Pancreas (tissue), 10 donors: ENCODE measurements at places on chromosomes 6 and 20.
A peak's percentile ranks its signal among the peaks of the same experiment; 100 is the strongest.

- H3K4me1 ChIP-seq = no peaks in the 10 kb centered on the region
- no peak overlapping the region for H3K27ac ChIP-seq
- no peaks in the 10 kb centered on the region for H3K36me3 ChIP-seq
- no peak overlapping the region for H3K4me3 ChIP-seq
These were observed 421.8 kb upstream of the JARID2 start for GRCh38 chr6:14824060-14824459.

DNA sequence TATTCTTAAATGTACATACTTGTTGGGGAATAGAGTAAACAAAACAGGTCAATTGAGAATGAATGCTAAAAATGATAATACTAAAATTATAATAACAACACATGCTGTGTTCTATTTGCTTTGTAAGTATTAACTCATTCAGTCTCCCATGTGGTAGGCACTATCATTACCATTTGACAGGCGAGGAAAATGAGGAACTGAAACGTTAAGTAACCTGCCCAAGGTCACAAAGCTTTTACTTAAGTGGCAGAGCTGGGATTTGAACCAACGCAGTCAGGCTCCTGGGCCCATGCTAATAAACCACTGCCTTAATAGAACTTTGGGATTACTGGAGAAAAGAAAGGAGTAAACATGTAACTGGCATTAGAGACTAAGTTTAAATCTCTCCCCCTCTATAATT lies 3.8 kb downstream of the NSFL1C start:
- H3K36me3 ChIP-seq = peaks cover 10% of the 10 kb centered on the region
- H3K27me3 ChIP-seq = no peaks in the 10 kb centered on the region
- no peak overlapping the region for H3K4me3 ChIP-seq
- DNase-seq = no peak

GRCh38 chr6:34917626-34918285 lies 28.7 kb downstream of the ANKS1A start:
- H3K27ac ChIP-seq = no peak overlapping the region
- H3K36me3 ChIP-seq = no peaks in the 10 kb centered on the region
- no peaks in the 10 kb centered on the region for H3K4me1 ChIP-seq

- no peak for DNase-seq
- no peaks in the 10 kb centered on the region for H3K36me3 ChIP-seq
- no peak overlapping the region for H3K27ac ChIP-seq
- no peaks in the 10 kb centered on the region for H3K27me3 ChIP-seq
- no peak overlapping the region for H3K4me3 ChIP-seq
- H3K4me1 ChIP-seq = no peaks in the 10 kb centered on the region
These were observed 165.8 kb downstream of the CD24 start for GRCh38 chr6:106808758-106809157.

GRCh38 chr20:53609491-53610445 lies 16.1 kb upstream of the ZNF217 start:
- DNase-seq = no peak
- peak overlapping the region; percentile 2 for H3K27ac ChIP-seq
- no peak overlapping the region for H3K4me3 ChIP-seq
- H3K36me3 ChIP-seq = no peaks in the 10 kb centered on the region
- H3K27me3 ChIP-seq = no peaks in the 10 kb centered on the region

DNA sequence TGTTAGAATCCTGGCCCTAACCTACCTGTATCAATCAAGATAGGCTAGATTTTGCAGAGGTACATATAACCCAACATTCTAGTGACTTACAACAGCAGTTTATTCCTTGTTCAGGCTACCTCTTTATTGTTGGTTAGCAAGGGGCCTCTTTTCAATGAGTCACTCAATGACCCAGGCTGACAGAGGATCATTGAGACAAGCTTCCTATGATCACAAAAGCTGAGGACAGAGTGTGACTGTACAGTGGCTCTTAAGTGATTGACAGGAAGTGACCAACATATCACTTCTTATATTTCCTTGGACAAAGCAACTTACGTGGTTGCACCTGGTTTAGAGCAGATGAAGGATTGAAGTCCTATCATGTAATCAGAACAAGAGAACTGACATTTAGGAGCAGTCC lies 740.9 kb downstream of the FRK start:
- H3K27me3 ChIP-seq = no peaks in the 10 kb centered on the region
- no peak overlapping the region for H3K4me3 ChIP-seq
- no peak overlapping the region for H3K27ac ChIP-seq
- no peaks in the 10 kb centered on the region for H3K36me3 ChIP-seq

GRCh38 chr20:57426831-57427230 lies 35.6 kb downstream of the RBM38 start:
- no peaks in the 10 kb centered on the region for H3K4me1 ChIP-seq
- H3K27ac ChIP-seq = no peak overlapping the region
- no peaks in the 10 kb centered on the region for H3K36me3 ChIP-seq
- no peak for DNase-seq

GRCh38 chr6:30399390-30400058 lies 54.6 kb downstream of the RPP21 start:
- no peaks in the 10 kb centered on the region for H3K36me3 ChIP-seq
- no peak for DNase-seq
- H3K27me3 ChIP-seq = no peaks in the 10 kb centered on the region
- no peak overlapping the region for H3K4me3 ChIP-seq
- H3K4me1 ChIP-seq = no peaks in the 10 kb centered on the region

DNA sequence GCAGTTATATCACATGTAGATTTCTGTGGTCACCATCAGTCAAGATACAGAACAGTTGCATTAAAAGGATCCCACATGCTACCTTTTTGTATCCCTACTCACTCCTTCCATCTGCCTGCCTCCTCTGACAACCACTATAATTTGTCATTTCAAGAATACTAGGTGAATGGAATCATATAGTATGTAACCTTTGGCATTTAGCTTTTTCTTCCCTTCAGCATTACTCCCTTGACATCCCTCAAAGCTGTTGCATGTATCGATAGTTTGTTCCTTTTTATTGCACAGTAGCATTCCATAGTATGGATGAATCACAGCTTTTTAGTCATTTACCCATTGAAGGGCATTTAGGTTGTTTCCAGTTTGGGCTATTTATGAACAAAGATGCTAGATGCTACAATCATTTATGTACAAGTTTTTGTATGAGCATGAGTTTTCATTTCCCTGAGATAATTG lies 26.1 kb downstream of the NCOA7 start:
- H3K27me3 ChIP-seq = no peaks in the 10 kb centered on the region
- no peak overlapping the region for H3K27ac ChIP-seq
- H3K4me1 ChIP-seq = peaks cover 72% of the 10 kb centered on the region
